Fibroblast of skin of right biceps (primary cell): ENCODE measurements at places on chromosomes 16 and 17.

DNA sequence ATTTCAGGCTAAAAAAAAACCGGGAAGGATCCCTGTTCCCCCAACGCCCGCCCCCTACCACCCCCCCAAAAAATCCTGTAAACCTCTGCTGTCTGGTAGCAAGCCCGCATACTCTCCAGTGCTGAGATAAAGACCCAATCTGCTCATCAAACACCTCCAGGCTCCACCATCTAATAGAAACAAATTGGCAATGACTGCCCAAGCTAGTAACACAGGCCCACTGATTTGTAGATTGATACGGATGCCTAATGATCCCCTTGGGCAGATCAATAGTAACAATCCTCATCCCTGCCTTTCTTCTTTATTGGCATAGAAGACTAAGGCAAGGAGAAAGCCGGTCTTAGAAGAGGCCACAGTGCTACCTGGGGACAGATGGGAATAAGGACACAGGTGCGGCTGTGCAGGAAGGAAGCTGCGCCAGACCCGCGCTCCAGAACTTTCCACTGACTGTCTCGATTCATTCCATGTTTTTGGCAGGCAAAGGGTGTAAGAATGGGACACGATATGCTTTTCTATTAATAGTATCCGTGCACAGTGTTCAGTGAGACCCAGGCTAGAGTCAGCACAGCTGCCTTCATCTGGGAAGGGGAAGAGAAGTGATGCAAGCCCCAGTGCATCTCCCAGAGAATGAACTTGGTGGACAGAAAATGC, 407.6 kb upstream of the PSMD7 start:
- peak; percentile 9 for DNase-seq

GRCh38 chr17:44910231-44911106, 4.8 kb downstream of the GFAP start:
- DNase-seq = no peak

GRCh38 chr17:49570540-49571242, 5.0 kb upstream of the NXPH3 start:
- DNase-seq = no peak

DNA sequence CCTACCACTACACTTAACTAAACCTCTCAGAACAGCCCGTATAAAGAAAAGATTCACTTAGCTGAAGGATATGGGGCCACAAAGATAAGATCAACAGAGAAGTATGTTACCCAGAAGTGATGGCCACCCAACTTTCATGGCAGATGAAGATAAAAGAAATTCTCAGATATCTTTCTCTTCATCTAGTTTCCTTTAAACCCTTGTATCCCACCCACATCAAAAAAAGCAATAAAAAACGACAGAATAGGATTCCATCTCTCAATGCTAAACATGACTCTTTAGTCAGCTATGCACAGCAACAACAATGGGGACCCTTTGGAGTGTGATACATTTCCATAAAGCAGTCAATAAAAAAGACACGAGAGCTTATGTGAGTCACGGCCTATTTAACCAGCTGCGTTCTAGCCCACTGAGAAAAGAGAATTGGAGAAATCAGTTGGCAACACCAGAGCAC, 86.6 kb downstream of the SNX11 start:
- DNase-seq = peak; percentile 82

GRCh38 chr16:57426356-57426755, 20.8 kb downstream of the CIAPIN1 start:
- no peak for DNase-seq

DNA sequence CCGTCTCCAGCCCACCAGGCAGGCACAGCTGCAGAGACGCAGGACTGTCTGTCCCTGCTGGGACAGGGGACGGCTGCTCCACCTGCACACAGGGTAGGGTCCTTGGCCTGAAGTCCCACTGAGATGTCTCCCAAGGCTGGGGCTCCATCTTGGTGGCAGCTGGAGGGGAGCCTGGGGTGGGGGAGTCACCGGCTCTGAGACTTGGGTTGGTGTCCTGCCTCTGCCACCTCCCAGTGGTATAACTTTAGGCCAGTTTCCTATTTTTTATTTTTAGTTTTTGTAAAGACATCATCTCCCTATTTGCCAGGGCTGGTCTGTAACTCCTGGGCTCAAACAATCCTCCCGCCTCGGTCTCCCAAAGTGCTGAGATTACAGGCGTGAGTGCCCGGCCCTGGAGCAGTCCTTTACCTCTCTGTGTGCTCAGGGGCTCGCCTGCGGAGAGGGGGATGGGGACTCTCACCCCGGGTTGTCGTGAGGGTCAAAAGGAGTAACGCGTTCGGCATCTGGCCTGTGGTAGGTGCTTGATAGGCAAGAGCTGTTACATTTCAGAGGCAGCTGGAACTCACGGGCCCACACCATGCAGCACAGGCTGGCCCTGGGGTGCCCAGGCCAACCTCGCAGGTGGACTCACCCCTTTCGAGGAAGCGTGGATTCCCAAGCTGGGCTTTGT, 46.6 kb upstream of the DOC2B start:
- no peak for DNase-seq

GRCh38 chr17:64638552-64639203, 23.4 kb downstream of the SMURF2 start:
- peak; percentile 52 for DNase-seq

- DNase-seq = peak; percentile 46
These were observed 23.0 kb downstream of the SUPT6H start for GRCh38 chr17:28684963-28685362.

DNA sequence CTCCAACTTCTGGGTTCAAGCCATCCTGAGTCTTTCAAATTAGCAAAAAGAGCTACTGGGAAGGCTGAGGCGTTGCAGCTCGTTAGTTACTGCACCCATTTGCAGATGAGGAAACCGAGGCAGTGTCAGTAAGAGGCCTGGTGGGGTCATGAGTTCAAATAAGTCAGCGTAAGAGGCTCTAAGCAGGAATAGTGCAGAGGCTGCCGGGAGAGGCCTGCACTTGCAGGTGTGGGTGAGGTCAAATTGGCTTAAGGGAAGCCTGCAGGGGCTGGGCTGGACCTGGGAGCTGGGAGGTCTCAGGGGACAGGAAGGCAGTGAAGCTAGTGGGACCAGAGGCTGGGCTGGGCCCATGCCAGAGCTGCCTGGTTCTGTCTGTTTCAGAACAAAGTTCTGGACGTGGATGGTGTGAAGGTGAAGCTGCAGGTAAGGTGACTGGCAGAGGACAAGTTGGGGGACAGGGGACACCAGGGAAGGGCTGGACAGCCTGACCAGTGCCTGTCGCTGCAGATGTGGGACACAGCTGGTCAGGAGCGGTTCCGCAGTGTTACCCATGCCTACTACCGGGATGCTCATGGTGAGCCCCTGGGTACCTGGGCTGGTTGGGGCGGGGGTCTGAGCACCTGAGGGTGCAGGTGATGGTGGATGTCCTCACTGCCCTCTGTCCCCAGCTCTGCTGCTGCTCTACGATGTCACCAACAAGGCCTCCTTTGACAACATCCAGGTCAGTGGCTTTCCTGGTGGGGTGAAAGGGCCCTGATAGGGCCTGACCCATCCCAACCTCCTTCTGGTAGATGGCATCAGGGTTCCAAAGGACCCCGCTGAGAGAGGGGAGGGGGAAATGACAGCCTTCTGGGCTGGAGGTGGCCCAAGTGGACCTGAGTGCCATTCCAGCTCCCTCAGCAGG, 3.0 kb downstream of the RAB26 start:
- DNase-seq = no peak

DNA sequence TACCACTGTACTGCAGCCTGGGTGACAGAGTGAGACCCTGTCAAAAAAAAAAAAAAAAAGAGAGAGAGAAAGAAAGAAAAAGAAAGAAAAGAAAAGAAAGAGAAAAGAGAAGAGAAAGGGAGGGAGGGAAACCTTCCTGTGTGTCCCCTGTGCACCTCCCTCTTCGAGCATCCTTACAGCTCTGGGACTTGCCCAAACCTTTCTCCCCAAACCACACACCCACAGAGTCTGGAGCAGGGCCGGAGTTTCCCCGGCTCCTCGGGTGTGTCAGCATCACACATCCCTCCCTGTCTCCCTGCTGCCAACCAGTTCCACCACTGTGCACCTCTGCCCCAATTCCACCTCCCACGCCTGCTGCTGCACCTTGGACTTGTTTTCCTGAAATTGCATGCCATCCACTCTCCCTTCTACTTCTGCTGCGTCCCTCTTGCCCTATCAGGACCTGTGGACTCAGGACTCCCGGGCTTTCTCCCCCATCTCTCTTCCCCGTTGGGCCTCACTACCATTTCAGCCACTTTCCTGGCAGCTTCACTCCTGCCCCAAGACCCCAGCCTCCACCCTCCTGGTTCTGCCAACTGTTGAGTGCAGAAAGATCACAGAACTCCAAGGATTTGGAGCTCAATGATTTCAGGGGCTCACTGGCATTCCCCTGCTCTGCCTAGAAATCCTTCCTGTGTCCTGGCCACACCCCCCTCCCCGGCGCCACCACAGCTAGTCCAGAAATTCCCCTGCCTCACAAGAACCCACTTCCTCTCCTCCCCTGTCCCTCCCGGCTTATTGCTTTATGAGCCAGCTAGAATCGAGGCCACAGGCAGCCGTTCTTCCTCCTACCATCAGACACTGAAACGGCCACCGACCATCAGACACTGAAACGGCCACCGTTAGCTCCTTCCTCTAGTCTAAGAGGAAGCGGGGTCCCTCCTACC, 3.7 kb upstream of the CDK3 start:
- peak; percentile 73 for DNase-seq

DNA sequence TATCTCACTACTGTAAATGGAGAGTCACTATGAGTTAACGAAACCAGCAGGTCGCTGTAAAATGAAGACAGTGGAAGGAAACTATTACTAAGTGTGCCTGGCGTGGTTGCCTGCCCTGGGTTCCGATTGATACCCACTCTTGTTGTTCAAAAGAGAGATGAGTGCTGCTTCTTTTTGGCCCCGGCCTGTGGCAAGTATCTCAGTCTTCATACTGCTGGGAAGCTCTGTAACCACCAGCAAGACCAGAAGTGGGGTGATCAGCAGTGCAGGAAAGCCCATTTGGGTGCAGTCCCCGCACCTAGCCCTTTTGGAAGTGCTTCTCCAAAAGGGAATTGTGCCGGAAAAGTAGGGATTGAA, 104.5 kb downstream of the SNX29 start:
- DNase-seq = no peak
